ENCODE measurements at places on chromosomes 11 and 22.

DNA sequence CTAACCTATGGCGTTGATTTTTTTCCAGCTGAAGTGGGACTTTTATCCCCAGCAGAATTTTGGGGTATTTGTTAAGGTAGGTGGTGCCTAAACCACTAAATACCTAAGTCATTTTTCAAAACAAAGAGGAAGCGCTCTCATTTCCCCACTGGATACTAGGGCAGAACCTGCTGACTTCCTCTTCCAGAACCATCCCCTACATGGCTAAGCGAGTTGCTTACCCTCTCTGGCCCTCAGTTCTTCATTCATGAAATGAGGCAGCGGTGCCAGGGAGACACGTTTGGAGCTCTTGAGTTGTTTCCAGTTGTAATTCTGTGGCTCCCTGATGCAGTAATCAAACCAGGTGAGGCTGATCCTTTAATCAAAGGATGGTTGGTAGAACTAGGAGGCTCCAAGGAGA is 10.0 kb upstream of the MTMR3 start:
- no peak for DNase-seq

GRCh38 chr11:78801161-78801884 is 226.7 kb upstream of the NARS2 start:
- no peak for DNase-seq

- no peak for DNase-seq
Measured at GRCh38 chr22:45188779-45189178, 25.1 kb downstream of the NUP50 start.

DNA sequence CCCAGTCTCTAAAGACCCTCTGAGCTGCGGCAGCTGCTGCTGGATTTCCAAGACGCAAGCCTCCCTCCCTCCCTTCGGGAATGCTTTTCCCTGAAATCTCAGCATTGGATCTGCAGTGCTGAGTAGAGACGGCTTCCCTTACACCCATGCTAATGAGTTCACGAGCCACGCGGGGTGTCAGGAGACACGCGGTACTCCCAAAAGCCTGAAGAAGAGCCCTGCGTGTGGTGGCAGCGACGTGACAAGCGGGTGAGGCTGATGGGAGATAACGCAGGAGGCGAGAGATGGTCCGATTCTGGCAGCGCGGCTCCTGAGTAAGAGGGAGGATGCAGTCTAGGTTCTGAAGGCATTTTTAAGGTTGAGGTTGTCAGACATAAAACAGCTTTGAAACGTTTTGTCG is 74.4 kb upstream of the ASPHD2 start:
- DNase-seq, result no peak

DNA sequence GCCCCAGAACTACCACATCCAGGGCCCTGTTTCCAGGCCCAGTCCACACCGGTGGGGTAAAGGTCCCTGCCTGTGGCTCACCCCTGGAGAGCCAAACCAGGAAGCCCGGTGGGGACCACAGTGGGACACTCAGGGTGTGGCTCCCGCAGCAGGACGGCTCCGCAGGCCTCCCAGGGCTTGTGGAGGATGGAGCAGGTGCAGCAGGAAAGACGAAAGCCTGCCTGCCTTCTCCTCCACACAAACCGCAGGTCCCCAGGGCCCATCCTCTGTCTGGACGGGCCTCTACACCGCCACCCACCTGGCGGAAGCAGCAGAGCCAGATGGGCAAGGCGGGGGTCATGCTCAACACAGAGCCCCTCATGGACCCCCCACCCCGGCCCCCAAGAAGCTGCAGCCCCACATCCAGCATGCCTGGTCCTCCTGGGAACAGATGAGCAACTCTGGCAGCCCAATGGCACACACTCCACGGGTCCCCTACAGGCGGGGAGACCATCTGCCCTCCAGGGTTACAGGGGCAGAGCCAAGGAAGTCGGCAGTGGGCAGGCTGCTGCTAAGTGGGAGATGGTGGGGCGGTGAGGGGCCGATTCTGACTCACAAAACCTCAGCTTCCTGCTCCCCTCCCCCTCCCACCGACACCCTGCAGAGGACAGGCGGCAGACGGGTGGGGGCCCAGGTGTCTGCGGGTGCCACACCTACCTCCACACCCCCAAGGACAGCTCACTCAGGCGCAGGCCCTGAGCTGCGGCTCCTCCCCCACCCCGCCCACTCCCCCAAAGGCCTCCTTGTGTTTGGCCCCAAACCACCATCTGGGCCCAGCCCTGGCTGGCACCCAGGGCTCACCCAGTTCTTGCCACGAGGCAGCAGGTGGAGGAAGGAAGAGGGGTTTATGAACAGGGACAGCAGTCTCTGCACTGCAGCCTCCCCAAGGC is 5.2 kb downstream of the SBF1 start:
- DNase-seq, result peak; percentile 88

GRCh38 chr22:46484861-46485595 is 52.4 kb downstream of the CELSR1 start:
- no peak for DNase-seq

DNA sequence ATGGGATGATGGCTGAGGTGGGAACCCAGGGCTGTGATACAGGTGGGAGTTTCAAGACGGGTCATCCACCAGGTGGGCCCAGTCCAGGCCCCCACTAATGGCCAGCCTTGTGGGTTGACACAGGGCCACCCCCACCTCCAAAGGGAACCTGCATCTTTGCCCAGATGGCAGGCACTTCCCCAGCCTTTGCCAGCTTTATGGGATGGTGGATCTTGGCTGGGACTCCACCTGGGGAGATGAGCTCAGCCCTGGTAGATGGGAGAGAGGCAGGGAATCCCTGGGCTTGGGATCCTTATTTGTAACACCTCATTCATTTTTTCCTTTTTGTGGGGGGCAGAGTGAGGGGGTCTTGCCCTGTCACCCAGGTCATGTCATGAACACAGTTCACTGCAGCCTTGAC is 33.4 kb downstream of the CD82 start:
- DNase-seq, result no peak

DNA sequence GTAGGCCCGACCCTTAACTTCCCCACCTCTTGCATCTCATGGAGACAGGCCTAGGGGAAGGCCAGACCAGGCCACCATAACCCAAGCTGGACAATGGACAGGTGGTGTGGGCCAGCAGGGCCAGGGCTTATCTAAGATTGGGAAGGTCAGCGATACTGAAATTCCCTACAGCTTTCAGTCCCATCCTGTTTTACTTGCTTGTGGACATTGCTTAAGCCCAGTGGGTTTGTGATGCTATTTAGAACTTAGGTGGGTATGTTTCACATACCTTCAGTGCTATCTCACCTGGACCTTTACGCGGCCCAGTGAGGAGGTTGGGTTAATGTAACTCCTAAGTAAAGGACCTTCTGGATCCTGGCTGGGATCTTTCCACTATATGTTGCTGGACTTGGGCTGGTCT is 1.7 kb downstream of the FADS2 start:
- DNase-seq, result no peak

DNA sequence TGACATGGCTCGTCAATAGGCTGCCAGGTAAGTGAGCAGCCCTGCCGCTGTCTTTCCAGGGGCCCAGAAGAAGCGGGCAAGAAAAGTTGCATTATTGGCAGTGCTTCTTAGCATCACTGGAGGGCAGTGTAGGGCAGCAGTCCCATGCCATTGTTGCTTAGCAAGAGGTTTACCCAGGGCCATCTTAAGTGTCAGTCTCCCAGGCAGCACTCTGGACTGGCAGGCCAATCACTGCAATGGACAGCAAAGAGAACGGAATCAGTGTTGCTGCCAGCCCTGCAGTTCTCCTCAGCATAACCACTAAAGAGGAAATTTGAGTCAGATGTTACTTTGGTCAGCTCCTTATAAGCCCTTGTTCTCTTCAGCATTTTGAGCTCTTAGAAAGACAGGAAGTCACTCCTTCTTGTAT is 13.4 kb upstream of the GRK2 start:
- no peak for DNase-seq

- no peak for DNase-seq
Measured at GRCh38 chr11:74321487-74322188, 10.2 kb upstream of the P4HA3 start.

DNA sequence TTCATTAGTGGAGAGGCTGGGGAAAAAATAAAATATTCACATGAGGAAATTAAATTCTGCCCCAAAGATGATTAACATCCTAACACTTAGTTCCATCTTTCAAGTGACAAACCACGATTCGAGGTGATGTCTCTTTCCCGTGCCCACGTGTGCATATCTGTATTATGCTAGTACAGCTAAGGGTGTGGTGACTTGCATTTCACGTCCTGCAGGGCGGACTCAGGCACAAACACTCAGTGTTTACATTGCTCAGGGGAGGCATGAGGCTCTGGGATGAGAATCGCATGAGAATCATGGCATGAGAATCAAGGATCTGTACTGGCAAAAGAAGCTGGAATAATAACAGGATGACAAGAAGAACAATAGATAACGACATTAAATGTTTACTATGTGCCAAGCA is 179.4 kb downstream of the NTM start:
- no peak for DNase-seq

- peak; percentile 76 for DNase-seq
Measured at GRCh38 chr11:73393479-73394415, 17.5 kb downstream of the RELT start.

GRCh38 chr11:68331338-68331947 is 19.1 kb downstream of the LRP5 start:
- no peak for DNase-seq

GRCh38 chr11:27427183-27427980 is 45.2 kb downstream of the LGR4 start:
- DNase-seq, result no peak

GRCh38 chr22:38735126-38735464 is 20.7 kb downstream of the SUN2 start:
- no peak for DNase-seq

- DNase-seq, result no peak
Measured at GRCh38 chr11:133123366-133123765, 408.9 kb downstream of the OPCML start.

DNA sequence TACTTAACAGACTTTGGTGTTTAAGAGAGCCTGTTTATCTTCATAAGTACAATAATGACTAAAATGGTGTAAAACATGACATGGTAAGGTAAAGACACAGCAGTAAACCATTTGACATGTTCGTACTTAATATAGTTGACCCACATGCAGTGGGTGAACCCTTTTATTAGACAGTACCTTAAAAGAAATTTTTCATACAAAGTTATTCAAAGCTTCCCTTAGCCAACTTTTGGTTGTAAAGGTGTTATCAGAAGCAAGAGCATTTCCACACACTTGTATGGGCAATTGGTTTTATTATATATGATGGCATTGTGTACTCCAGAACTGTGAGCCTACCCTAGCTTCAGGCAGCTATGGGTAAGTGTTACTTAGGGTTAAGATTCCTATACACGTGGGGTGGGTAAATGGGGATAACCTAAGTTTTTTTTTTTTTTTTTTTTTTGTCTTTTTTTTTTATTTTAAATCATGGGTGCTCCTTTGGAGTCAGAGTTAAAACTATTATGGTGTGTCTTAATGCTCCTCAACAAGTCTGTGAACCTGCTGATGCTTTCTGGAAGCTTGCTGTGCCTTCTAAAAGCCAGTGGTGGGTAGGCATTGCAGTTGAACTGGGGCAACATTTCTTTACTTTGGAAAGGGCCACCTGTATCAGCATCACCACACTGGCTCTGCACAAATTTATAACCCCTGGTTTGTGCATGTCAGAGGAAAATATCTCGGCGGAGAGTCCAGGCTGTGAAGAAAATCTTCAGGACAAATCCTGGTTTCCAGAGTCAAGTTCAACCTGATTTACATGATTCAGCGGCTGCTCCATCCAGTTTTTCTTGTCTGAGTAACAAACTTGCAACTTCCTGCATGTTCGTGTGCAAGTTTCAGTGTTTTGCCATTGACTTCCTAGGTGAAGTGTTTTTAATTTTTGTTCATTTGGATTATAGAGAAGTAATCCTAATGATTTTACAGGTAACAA is 3.3 kb downstream of the PCF11 start:
- DNase-seq, result no peak

DNA sequence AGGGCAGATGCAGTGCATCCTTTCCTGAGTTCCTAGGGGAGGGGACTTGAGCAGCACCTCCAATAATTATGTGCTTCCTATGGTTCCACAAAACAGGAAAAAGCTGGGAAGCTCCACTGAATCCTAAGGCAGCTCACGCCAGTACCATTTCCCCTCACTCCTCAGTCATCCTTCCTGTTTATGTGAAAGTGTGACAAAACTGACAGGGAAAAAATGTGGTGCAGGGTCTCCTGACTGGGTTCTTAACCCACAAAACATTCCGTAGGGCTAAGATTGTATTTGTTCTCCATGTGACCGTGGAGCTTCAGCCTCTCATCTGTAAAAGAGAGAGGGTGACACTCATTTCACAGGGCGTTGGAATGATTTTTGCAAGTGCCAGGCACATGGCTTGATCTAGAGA is 12.2 kb upstream of the LYVE1 start:
- no peak for DNase-seq

DNA sequence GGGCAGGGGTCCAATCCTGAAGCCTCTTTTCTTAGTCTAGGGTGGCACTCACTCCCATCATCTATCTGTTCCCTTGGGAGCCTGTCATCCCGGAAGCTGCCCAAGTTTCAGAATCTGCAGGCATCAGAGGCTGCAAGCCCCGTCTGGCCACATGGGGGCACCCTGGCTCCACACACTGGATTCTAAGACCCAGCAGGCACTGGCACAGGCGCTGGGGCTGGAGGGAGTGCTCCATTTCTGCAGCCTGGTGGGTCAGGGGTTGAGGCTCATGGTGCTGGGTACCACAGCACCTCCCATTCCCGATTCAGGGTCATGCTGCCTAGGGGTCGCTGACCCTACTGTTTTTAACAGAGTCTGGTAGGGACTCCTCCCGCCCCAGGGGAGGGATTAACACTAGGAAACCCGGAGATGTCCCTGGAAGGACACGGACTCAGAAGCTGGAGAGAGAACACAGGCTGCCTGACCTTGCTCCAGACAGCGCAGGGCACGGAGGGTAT is 243.9 kb upstream of the SYN3 start:
- peak; percentile 15 for DNase-seq

GRCh38 chr11:72237112-72237931 is 6.7 kb downstream of the PHOX2A start:
- DNase-seq, result no peak

DNA sequence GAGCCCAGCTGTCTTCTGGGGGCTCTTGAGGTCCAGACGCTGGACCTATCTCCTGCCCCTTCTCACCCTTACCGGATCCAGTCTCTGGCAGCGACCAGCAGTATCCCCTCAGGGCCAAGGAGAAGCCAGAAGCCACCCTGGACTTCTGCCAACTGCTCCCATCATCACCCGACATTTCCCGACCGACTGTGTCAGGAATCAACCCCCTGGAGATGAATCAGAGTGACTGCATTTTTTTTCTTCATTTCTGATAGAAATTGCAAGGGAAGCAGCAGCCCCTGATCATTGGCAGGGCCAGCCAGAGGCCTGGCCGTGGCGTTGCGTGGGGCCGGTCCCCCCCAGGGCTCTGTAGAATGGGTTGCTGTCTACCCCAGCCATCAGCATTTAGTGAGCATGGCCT is 5.2 kb upstream of the LIF start:
- DNase-seq, result no peak
